M059J (cell line): ENCODE measurements at places on chromosomes 12 and 14. TPM values are rescaled to one million over a fixed set of nuclear protein-coding genes. Genes with fewer than 3 reads are reported as not detected.

- DNase-seq: no peak
These were observed 28.7 kb upstream of the CCND2 start for GRCh38 chr12:4244868-4245267.

GRCh38 chr14:77707355-77707723 lies 484 bp downstream of the ALKBH1 start:
- DNase-seq: peak; percentile 57

GRCh38 chr12:69066492-69067373 lies 133.8 kb upstream of the CPM start:
- DNase-seq: peak; percentile 42

DNA sequence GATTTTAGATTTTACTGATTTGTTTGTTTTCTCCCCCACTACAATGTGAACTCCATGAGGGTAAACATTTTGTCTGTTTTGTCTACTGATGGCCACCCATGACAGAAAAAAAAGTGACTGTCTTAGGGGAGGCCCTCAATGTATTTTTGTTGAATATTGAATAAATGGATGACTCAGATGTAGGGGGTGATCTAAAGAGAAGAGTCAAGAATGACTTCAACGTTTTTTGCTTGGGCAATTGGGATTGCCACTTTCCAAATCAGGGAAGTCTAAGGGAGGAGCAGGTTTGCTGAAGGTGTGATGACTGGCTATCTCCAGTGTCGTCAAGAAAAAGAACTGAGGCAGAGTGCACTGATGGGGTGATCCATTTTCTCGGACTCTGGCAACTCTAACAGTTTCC lies 10.7 kb upstream of the PHC1 start:
- DNase-seq: no peak

DNA sequence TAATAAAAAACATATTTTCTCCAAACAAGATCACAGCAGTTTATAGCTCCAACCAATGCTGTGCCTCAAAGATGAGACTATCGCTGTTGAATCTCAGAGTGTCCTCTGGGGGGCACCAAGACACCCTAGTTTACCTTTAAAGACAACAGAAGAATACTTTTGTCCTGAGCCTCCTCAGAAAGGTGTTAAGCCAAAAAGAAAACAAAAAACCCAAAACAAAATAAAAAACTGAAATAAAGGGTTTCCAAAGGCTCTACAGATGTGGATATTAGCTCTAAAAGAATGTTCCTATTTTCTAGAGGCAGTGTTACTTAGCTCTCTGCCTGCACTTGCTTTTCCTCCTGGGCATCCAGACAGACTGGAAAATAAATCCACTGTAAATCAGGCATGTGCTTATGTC lies 86.9 kb upstream of the TTC7B start:
- DNase-seq: peak; percentile 55

GRCh38 chr14:22518073-22518472 lies 71.0 kb downstream of the DAD1 start:
- DNase-seq: no peak

DNA sequence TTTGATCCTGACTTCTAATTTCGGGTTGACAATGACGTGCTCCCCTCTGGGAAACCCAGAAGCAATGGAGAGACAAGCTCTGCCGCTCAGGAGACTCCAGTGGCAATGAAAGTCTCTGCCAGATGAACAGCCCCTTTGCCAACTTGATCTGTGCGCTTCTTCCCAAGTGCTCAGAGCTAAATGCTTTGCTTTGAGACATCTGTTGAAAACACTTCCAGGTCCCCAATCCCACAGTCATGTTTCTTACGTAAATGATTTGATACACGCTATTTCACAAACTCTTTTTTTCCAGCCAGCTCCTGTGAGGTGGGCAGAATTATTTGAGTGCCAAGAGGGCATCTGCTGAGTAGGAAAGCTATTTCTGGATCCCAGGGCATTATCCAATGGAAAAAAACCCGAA lies 147.6 kb downstream of the RIMBP2 start:
- no peak for DNase-seq

GRCh38 chr12:105600911-105601545 lies 270.5 kb downstream of the C12orf75 start:
- DNase-seq: peak; percentile 13

- no peak for DNase-seq
These were observed 17.9 kb upstream of the FAM234B start for GRCh38 chr12:13026286-13026685.

DNA sequence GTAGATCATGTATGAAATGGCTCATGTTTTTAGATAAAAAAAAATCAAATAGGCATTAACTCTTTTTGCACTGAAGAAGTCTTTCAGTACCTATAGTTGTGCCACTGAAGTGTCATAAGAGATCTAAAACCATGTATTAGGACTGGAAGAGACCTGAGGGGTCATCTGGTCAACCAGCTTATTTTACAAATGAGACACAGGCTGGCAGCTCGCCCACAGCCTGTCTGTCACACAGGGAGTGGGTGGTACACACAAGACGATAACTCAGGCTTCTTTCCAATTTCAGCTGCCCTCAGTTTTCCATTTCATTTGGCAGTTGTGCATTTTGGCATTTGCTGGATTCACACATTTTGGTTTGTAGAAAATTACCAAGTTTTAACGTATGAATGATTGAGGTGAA lies 34.7 kb downstream of the C12orf75 start:
- no peak for DNase-seq

- peak; percentile 75 for DNase-seq
These were observed 21.0 kb downstream of the KTN1 start for GRCh38 chr14:55600784-55601561.

DNA sequence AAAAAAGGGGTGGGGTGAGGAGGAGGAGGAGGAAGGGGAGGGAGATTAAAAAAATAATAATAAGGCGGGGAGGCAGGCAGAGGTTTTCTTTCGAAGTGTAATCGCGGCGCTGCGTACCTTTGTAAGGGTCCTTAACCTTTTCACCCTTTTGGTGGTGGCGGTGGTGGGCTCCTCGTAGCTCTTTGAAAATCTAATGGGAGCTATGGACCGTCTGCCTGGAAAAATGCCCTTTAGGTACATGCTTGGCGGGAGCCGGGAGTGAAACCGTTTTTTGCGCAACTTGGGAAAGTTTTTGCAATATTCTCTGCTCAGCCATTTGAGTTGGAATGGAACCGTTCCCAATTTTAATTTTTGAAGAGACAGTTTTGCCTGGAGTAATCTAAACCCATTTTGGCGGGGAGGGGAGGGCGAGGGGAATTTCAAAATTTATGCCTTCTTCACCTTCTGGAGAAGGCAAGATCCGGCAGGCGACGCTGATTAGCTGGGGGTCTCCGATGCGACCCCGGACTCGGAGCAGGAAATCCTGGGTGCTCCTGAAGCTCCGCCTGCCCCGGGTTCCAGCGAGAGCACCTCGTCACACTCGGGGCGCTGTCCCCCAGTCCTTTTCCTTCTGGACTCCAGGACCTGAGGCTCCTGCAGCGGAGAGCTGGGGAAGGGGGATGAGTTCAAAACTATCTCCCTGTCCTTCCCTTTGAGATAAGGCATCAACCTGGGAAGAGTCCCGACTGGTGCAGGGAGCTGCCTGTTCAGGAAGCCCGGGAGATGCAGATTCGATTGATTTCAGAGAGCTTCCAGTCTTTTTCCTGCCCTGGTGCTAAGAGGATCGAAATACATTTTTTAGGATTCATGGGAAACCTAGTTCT lies 74.6 kb upstream of the TBX5 start:
- no peak for DNase-seq

GRCh38 chr14:54646626-54647025 lies 79.7 kb downstream of the SAMD4A start:
- DNase-seq: no peak

- DNase-seq: no peak
These were observed 12.0 kb downstream of the DEPDC4 start for GRCh38 chr12:100254876-100255275.

DNA sequence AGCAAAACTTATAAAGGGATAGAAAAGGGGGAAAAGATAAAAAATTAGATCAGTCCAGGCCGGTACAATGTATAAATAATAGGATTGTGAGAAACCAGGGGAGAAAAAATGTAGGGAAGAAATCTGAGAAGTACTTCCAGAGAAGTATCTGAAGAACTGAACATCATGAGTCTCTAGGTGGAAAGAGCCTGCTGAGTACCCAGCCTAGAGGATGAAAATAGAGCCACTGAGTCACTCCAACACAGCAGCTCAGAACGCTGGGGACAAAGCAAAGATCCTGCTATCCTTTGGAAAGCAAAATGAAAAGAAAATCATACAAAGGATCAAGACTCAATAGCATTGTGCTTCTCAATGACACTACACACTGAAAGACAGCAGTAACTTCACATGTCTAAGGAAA lies 138.0 kb downstream of the ANO6 start:
- no peak for DNase-seq

DNA sequence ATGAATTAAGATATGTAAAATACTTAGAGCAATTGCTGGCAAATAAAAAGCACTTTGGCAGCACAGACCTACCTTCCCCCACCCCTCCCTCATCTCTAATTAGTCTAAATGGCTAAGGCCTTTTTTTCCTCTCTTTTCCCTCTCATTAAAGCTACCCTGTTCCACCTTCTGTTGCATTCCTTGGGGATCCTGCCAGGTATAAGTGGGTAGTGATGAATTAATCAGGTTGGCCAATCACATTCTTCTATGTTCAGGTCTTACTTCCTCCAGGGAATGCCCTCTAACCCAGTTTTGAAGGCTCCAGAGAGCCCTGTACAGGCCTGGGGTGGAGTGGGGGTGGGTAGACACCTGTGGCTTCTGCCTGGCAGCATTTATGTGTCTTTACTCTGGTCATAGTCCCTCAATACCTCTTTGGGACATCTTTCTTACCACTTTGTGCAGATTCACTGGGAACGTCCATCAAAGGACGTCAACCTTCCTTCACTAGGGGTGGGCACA lies 28.4 kb downstream of the HSPB8 start:
- DNase-seq: no peak

DNA sequence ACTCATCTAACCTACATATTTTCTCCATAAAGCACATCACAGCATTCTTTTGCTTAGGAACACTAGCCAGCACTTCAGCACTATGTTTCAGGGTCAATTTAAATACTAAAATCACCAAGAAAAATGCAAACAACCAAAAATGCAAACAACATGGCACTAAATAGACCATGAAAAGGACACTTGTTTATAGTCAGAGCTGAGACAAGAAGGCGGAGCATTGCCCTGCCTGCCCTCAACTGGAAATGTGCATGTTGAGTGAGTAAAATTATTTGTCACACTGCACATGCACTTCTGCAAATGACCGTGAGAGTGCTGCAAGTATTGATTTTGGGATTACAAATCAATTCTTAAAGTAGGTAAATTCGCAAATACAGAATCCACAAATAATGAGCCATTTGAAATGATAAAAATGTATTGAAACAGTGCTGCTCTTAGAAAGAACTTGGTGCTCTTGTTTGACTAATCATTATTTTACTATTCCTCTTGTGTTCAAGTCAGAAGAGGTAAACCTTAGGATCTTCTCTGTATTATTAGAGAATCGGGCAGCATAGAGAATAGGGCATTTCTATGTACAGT lies 34.8 kb downstream of the CFAP251 start:
- no peak for DNase-seq

DNA sequence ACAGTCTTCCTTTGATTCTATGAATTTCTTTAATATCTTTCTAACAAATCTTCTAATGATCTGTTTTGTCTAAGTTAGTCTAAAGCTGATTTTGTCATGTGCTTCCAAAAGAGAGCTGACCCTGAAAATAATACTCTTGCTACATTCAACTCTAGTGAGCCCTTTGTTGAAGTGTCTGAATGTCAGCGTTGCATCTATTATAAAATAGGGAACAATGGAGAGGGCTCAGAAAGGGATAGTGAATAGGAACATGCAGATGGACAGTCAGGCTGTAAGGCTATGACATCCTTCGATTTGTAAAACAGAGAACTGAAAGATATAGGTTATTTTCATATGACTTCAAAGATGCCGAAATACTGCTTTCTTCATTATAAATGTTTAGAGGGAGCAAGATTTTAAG lies 304.5 kb downstream of the GALC start:
- no peak for DNase-seq

DNA sequence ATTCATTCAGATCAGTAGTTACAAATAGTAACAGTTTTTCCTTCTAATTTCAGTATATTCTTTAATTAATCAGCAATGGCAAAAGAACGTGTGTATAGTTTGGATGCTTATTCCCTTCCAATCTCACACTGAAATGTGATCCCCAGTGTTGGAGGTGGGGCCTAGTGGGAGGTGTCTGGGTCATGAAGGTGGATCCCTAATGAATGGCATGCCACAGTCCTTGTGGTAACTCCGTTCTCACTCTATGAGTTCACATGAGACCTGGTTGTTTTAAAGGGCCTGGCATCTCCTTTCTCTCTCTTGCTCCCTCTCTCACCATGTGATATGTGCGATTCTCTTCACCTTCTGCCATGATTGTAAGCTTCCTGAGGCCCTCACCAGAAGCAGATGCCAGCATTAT lies 18.9 kb upstream of the SYNDIG1L start:
- DNase-seq: no peak

GRCh38 chr12:79433465-79434072 lies 257.2 kb downstream of the PAWR start:
- no peak for DNase-seq

DNA sequence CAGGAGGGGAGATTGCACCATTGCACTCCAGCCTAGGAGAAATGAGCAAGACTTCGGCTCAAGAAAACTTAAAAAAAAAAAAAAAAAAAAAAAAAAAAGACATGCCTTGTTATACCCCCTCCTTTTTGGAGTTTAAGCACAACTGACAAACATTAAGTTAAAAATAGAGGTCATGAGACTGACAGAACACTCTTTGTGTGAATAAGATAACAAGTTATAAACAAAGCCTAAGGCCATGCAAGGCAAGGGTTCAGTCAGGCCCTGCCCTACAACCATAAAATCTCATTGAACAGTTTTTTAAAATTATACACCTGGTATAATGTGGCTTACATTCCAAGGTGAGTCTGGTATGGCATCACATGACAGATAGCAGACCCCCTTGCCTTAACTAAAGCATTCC lies 39.3 kb downstream of the TSPAN19 start:
- DNase-seq: no peak

GRCh38 chr12:100508751-100509150 lies 35.1 kb downstream of the NR1H4 start:
- DNase-seq: no peak

- no peak for DNase-seq
These were observed 506 bp downstream of the TMEM132D start for GRCh38 chr12:129903092-129903945.

The ACSM4 gene
- total RNA-seq: not detected in 2 replicates

The UNG gene
- 72.3 and 78.1 TPM in 2 replicates for total RNA-seq

The C1R gene
- total RNA-seq: 88.8 and 112 TPM in 2 replicates

The HSP90AA1 gene
- total RNA-seq: 355 and 816 TPM in 2 replicates

The SELPLG gene
- total RNA-seq: 0.42 and 0.79 TPM in 2 replicates

The KERA gene
- total RNA-seq: not detected in 2 replicates

The STON2 gene
- total RNA-seq: 0.20 and 1.3 TPM in 2 replicates

The BMAL2 gene
- 22.8 and 36.0 TPM in 2 replicates for total RNA-seq

The JPH4 gene
- 0.10 TPM in 1 of 2 replicates, not detected in the other for total RNA-seq

The ENDOU gene
- total RNA-seq: not detected in 2 replicates

The KRT85 gene
- total RNA-seq: not detected in 2 replicates

The INSM2 gene
- total RNA-seq: not detected in 2 replicates
